ENCODE measurements at places on chromosomes 6 and 20. TPM values are rescaled to one million over a fixed set of nuclear protein-coding genes. Genes with fewer than 3 reads are reported as not detected.

The CAPN11 gene
- total RNA-seq = not detected

The LTA gene
- not detected for total RNA-seq

The CITED2 gene
- 53.0 TPM for total RNA-seq

The BTNL2 gene
- 0.18 TPM for total RNA-seq

The RAB23 gene
- total RNA-seq = 21.2 TPM

The RHAG gene
- 0.64 TPM for total RNA-seq

The BNIP5 gene
- not detected for total RNA-seq

DNA sequence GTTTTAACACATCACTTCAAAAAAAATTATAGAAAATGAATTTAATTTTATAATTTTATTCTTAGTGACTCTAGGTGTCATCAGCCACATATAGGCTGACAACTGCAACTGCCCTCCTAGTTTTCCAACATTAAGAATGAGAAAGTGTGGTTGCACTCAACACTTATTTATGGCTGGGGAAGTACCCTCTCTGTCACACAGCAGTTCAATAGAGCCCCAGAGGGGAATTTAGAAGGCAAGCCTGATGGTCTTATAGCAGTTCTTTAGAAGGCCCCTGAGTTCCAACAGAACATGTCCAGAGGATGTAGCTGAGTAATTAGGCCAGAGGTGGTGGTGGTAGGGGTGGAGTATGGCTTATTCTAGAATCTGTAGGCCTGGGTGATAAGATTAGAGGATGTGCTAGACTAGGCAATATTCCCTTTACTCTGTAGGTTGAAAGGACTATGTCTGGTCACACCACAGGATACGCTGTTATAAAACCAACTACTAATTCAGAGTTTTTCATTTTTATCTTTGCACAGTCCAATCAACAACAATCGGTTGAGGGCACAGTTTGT, 226.5 kb upstream of the CITED2 start:
- DNase-seq = no peak

DNA sequence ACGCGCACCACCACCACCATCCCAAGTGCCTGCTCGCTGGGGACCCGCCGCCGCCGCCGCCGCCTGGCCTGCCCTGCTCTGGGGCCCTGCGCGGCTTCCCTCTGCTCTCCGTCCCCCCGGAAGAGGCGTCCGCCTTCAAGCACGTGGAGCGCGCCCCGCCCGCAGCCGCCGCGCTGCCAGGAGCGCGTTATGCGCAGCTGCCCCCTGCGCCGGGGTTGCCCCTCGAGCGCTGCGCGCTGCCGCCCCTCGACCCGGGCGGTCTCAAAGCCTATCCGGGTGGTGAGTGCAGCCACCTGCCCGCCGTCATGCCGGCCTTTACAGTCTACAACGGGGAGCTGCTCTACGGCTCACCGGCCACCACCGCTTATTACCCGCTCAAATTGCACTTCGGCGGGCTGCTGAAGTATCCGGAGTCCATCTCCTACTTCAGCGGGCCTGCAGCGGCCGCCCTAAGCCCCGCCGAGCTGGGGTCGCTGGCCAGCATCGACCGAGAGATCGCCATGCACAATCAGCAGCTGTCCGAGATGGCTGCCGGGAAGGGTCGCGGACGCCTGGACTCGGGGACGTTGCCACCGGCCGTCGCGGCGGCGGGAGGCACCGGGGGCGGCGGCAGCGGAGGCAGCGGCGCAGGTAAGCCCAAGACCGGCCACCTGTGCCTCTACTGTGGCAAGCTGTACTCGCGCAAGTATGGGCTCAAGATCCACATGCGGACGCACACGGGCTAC, 7.2 kb downstream of the PRDM13 start:
- no peak for DNase-seq

DNA sequence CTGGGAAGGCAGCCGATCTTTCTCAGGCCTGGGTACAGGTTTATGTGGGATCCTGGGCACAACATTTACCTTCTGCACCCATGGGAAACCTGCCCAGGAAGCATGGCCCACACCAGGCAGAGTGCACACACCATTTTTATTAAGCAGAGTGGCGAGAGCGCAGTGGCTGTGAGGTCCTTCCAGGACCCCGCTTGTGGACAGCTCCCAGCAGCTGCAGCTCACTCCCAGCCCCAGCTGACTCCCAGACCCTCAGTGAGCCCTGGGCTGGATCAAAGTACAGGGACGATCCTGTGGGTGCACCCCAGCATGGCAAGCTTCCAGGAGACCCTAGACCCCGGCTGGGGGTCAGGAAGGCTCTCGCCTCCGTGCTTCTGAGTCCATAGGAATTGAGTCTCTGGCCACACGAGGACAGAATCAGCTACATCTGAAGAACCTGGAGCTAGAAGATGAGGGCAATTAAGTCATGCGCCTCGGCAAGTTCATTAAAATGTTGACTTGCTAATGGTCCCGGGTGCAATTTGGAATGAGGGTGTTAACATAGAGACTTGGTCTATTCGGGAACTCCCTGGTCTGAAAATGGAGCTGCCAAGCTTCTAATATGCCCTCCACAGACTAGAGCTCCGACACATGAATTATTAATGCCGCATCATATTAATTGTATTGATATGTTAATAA, 65.4 kb upstream of the SLCO4A1 start:
- DNase-seq = no peak

GRCh38 chr20:60583741-60584140, 625.5 kb downstream of the CDH26 start:
- DNase-seq = no peak

- DNase-seq = no peak
These were observed 476.3 kb downstream of the PRKN start for GRCh38 chr6:162251257-162251656.

- DNase-seq = no peak
These were observed 115.9 kb downstream of the QRSL1 start for GRCh38 chr6:106745197-106745770.

- no peak for DNase-seq
These were observed 29.8 kb downstream of the PSMB9 start for GRCh38 chr6:32883789-32884188.
